ENCODE measurements at places on chromosomes 1 and 21.
A peak's percentile ranks its signal among the peaks of the same experiment; 100 is the strongest.

DNA sequence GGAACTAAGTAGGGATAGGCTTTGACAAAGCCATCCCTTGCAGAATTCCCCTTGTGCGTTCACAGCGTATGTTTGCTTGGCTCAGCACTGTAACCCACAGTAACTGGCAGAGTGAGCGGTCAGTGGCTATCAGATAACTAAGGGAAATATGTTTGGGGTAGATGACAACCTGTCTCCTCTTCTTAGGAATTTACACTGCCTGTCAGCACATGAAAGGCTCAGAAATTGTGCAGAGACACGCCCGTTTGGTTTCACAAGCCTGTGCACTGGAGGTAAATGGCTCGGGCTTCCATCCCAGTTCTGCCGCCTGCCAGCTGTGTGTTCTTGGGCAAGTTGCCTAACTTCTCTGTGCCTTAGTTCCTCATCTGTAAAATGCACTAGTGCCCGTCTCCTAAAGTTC is 101.2 kb downstream of the PRDM2 start:
- DNase-seq = no peak

DNA sequence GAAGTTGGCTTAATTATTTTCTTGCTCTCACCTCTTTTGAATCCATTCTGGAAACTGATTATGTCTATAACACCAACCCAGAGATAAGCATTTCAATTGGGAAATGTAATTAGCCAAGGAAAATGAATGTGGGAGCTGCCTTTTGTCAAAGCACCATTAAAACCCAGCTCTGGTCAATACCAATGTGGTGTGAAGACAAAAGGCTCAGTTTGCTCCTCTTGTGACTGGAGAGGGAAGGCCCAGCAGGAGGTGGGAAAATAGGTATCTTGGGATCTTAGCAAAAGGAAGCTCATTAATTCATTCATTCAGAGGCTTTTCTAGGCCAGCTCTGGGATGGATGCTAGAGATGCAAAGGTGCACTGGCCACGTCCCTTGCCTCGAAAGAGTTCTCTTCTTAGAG is 75.0 kb upstream of the SELENON start:
- no peak for DNase-seq

DNA sequence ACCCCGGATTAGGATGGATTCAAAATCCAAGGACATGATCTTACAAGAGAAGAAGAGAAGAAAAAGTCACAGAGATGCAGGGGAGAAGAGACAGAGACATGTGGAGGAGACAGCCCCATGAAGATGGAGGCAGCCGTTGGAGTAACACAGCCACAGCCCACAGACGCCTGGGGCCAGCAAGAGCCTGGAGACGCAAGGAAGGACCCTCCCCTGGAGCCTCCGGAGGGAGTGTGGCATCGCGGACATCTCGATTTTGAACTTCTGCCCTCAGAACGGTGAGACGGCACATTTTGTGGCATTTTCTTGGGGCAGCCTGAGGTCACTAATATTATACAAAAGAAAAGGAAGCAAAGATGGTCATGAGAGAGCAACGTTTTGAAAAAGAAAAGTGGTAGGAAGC is 28.8 kb downstream of the ABCG1 start:
- DNase-seq = no peak

DNA sequence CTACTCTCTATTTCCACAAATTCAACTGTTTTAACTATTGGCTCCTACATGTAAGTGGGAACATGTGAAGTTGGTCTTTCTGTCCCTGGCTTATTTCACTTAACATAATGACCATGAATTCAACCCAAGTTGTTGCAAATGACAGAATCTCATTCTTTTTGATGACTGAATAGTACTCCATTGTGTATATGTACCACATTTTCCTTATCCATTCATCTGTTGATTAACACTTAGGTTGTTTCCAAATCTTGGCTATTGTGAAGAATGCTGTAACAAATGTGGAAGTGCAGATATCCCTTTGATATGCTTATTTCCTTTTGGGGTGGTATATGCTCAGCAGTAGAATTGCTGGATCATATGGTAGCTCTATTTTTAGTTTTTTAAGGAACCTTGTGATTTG is 33.0 kb downstream of the GBP6 start:
- no peak for DNase-seq

- DNase-seq = no peak
Observed at GRCh38 chr1:152237093-152237492, 13.1 kb upstream of the HRNR start.

- DNase-seq = peak; percentile 90
Observed at GRCh38 chr1:16116002-16116401, 39.9 kb downstream of the EPHA2 start.

DNA sequence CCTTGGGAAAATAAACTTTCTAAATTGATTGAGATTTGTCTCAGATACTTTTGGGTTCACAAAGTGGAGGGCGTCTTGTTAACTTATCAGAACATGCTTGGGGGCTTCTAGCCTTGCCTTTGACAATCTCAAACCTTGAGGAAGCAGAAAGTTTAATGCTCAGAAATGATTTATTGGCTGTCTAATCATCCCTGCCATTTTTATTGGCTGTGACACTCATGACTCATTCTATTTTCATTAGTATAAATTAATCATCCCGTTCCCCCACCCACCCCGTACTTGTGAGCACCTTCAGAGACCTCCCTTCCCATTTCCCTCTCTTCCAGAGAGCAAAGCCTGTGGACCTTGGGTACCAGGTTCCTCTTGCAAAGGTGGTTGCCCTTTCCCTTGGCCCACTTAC is 87.1 kb downstream of the FGGY start:
- DNase-seq = no peak

- DNase-seq = no peak
Observed at GRCh38 chr21:15397258-15397657, 332.5 kb upstream of the NRIP1 start.

- no peak for DNase-seq
Observed at GRCh38 chr1:25978403-25978802, 19.5 kb downstream of the PAFAH2 start.

DNA sequence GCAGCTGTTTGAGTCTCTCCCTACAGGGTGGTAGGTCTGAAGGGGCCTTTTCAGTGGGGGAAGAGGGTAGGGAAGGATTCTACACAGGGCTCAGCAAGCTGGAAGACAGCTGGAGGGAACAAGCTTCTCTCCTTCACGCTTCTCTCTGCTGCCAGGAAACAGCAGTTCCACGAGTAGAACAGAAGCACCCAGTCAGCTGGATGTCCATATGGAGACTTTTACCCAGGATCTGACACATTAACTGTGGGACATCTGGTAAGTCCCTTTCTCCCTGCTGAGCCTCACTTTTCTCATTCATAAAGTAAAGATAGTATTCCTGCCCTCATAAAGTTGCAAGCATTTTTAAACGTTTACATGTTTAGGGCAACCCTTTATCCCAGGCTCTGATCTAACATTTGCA is 280.3 kb downstream of the OMA1 start:
- no peak for DNase-seq

DNA sequence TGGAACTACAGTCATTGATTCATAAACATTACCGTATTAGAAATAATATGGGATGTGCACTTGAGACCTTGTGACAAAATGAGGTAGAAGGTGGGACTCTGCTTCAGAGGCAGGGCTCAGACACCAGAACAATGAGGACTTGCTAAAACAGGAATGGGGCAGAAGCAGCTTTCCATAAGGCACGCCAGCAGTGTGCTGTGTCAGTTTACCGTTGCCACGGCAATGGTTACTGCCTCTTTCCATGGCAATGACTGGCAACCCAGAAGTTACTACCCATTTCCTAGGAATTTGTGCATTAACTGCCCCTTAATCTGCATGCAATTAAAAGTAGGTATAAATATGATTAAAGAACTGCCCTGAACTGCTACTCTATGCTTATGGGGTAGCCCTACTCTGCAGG is 169.0 kb downstream of the CHRM3 start:
- peak; percentile 33 for DNase-seq

DNA sequence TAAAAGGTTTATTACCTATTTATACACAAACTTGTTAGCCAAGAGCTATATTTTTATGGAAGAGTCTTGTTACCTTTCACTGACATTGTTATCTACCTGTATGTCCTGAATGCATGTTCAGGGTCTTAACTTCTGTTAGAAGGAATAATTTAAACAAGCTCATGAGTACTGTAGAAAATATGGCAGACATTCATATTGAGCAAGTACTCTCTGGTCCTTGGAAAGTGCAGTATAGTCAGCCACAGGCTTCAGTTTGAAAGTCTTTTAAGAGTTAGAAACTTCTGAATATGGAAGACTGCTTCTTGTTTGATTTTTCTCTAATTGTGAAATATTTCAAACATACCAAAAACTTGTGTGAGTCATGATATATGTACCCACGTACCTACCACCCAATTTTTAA is 16.6 kb downstream of the DIP2A start:
- DNase-seq = no peak

DNA sequence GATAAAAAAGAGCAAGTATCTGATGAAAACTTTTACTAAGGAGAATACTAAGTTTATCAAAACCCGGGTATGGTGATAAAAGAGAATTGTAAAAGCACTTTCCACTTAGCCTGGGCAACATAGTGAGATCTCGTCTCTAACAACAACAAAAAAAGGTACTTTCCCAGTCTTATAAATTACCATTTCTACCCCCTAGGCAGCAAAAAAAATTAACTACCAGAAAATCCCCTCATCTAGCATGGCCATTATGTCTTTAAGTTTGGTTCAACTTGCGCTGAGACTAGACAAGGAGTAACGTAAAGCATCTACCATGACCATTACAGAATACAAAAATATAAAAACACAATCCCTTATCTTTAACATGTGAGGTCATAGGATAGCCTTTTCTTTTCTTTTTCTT is 78.6 kb upstream of the SLFNL1 start:
- DNase-seq = no peak

DNA sequence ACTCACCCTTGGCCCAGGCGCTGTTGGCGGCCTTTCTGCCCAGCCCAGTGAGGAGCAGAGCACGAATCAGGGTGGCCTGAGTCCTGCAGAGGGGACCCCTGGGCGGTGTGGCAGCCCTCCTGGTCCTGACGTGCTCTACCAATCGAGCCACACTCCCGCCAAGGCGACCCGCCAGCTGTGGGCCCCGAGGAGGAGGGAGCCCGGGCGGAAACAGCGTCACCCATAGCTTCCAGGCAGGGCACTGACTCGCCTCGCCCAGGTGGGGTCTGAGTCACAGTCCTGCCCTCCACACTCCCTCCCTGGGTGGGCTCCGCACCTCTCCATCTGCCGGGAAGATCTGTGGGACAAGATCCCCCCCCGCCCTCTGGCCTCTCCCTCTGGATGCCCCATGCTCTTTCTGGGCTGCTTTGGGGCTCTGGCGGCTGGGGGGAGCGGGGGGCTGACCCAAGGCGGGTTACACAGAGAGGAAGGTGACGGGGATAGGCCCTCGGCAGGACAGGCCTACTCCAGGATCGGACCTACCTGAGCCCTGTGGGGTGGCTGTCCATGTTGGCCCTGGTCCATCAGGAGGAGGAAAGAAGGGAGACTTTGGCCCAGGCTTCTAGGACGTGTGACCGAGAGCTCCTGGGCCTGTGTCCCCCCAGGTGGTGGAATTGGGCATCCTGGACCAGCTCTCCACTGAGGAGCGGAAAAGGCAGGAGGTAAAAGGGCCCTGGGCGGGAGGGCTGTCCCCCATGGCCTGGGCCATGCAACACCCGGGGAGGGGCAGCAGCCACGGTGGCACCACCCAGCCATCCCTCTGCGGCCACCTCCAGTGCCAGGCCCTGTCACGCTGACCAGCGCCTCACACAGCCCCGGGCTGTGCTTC is 14.0 kb downstream of the ARHGEF16 start:
- DNase-seq = no peak

DNA sequence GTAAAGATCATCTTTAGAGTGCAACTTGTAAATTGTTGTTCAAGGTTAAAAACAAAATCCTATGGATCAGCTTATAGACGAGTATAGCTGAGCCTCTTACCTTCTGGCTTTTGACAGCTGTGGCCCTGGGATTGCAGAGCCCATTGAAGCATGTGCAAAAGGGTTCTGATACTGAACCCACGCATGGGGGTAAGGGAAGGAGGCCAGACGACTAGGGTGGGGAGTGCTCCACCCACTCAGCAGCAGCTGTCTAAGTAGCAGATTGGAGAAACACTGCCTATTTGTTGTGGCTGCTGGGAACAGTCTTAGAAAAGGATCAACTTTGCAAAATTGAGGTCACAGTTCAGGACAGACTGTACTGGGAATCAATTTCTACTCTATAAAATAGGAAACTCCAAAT is 16.1 kb downstream of the CD101 start:
- peak; percentile 43 for DNase-seq

DNA sequence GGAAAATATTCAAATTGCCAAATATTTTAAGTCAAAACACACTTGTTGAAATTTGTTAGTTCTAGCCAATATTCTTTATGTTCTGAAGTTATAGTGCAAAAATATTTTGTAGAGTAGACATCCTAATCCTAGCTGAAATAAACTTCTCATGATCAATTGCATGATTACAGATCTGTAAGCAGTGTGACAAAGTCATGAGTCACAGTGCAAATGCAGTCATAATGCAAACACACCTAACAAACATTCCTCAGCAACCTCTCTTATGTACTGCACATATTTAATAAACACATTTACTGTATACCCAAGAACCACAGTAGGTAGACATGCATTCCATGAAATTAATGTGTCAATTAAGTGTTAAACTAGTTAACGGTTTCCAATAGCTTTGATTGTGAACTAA is 1857.4 kb downstream of the NCAM2 start:
- DNase-seq = no peak

- DNase-seq = no peak
Observed at GRCh38 chr1:70863239-70863638, 184.4 kb downstream of the PTGER3 start.

DNA sequence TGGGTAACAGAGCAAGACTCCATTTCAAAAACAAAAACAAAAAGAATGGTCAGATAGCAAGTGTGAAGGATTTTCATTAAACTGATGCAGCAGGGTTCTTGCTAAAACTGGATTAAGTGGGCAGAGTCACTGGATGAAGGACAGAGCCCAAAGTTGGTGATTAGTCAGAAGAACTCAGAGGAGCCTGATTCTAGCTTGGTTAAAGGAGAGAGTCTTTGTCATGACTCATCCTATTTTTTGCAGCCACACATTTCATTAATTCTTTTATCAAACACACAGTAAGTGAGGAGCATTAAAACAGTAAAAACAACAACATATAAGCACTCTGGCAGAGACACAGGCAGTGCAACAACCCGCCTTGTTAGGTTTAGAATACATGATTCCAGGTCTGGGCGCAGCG is 56.0 kb upstream of the EDARADD start:
- DNase-seq = no peak

- DNase-seq = no peak
Observed at GRCh38 chr1:66214901-66215300, 319.1 kb upstream of the SGIP1 start.

DNA sequence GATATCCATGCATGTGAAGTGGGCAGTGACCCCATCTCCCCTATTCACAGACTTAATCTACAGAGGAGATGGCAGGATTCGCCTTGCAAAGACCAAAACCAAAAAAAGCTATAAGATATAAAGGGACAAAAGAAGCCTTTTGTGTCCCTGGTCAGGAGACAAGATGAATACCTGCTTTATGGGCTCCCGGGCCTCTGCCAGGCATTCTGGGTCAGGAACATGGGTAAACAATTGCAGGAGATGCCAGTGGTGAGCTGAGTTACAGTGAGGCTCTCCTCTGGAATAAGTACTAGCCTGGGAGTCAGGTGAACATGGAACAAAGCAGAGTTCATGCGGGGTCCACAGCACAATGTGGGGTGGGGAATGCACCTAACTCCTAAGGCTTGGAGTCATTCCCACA is 4.7 kb downstream of the SLC9A1 start:
- no peak for DNase-seq
